HFFc6 (cell line): ENCODE measurements at places on chromosomes 1 and 21. TPM values are rescaled to one million over a fixed set of nuclear protein-coding genes. Genes with fewer than 3 reads are reported as not detected.

- no peak for DNase-seq
These were observed 109.8 kb downstream of the ELAVL4 start for GRCh38 chr1:50218344-50219120.

DNA sequence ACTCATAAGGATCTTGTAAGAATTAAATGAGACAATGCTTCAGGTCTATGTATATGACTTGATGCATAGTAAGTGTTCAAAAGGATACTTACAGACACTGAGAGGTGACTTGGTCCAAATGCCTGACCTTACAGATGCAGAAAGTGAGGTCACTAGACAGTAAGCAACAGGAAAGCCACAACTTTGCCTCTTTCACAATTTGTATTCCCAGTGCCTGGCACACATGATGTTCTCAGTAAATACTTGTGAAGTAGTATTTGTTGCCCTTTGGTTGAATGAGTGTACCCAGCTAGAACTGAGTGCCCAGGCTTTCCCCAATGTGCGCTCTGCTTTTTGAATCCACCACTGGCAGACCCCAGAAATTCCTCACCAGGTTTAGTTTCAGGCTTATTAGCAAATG is 105.1 kb downstream of the BEND5 start:
- DNase-seq, result no peak

- no peak for DNase-seq
These were observed 69.9 kb upstream of the MARK1 start for GRCh38 chr1:220457957-220458609.

Gene MYOG
- total RNA-seq, result not detected in 3 replicates

GRCh38 chr1:167106119-167106461 is 12.2 kb downstream of the STYXL2 start:
- DNase-seq, result no peak

- DNase-seq, result peak; percentile 38
These were observed 77.9 kb downstream of the NEK7 start for GRCh38 chr1:198234520-198235251.

- no peak for DNase-seq
These were observed 24.8 kb upstream of the RGS18 start for GRCh38 chr1:192133350-192133926.

- DNase-seq, result no peak
These were observed 9.0 kb upstream of the KIRREL1 start for GRCh38 chr1:157984469-157984868.

DNA sequence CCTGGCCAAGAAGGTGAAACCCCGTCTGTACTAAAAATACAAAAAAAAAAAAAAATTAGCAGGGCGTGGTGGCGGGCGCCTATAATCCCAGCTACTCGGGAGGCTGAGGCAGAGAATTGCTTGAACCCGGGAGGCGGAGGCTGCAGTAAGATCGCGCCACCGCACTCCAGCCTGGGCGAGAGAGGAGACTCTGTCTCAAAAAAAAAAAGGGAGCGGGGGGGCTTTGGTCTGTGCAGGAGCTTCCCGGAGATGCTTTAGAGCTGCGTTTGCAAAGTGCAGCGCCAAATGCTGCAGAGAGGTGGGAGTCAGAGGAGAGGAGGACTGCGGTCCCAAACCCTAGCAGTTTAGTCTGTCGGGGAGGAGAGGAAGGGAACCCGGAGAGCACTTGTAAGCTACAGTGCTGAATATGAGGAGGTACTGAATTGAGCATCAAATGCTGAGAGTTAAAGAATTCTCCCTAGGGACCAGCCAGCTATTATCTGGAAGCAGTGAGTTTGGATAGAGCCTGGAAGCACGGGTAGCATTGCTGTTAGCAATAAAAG is 569 bp downstream of the FALEC start:
- no peak for DNase-seq

GRCh38 chr1:222224156-222224555 is 323.7 kb downstream of the HHIPL2 start:
- no peak for DNase-seq

DNA sequence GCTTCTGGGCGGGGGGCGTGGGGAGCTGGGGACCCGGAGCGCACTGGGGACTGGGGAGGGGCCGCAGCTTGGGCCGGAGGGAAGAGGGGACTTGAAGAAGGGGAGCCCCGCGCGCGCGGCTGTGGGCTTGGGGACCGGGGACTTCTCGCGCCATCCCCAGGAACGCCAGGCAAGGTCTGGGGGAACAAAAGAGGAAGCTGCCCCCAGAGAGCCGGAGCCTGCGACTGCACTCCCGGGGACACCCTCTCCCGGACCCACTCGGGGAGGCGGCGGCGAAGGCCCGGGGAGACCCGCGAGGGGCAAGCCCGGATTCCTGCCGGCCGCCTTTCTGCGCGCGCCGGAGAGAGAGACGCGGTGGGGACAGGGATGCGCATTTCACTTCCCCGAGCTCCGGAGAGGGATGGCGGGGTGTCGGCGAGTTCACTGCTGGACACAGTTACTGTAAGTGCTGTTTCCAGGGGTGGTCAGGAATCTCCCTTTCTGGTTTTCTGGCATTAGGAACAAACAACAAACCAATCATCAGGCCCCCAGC is 732 bp downstream of the ABCG1 start:
- DNase-seq, result no peak

DNA sequence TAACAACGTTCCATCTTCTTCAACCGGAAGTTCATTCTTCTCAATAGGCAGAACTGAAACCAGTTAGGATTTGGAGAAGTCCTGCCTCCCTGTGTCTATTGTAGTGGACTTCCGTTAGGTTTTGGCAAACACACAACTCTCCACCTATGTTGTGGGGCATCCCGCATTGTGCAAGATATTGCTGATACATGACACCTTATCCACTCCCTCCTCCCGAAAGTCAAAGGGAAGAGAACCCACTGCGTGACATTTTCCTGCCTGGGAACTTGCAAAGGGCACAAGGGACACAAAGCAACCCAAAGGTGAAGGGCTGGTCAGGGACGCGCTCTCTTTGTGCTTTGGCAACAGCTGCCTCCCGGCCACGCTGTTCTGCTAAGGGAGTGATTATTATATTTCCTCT is 164.8 kb downstream of the TPR start:
- DNase-seq, result no peak

- no peak for DNase-seq
These were observed 9.3 kb downstream of the DRAXIN start for GRCh38 chr1:11700601-11701467.
